ENCODE measurements at places on chromosomes 3 and 15.

- no peaks in the 10 kb centered on the region for H3K36me3 ChIP-seq
- H3K27me3 ChIP-seq, result no peaks in the 10 kb centered on the region
- no peak overlapping the region for H3K4me3 ChIP-seq
- DNase-seq, result no peak
Observed at GRCh38 chr15:89109238-89109637, 21.0 kb downstream of the ABHD2 start.

GRCh38 chr3:107907996-107908395 lies 182.8 kb downstream of the CD47 start:
- H3K4me3 ChIP-seq, result no peak overlapping the region
- no peaks in the 10 kb centered on the region for H3K27me3 ChIP-seq
- DNase-seq, result no peak
- H3K4me1 ChIP-seq, result peaks cover 19% of the 10 kb centered on the region
- H3K36me3 ChIP-seq, result no peaks in the 10 kb centered on the region
- no peak overlapping the region for H3K27ac ChIP-seq

DNA sequence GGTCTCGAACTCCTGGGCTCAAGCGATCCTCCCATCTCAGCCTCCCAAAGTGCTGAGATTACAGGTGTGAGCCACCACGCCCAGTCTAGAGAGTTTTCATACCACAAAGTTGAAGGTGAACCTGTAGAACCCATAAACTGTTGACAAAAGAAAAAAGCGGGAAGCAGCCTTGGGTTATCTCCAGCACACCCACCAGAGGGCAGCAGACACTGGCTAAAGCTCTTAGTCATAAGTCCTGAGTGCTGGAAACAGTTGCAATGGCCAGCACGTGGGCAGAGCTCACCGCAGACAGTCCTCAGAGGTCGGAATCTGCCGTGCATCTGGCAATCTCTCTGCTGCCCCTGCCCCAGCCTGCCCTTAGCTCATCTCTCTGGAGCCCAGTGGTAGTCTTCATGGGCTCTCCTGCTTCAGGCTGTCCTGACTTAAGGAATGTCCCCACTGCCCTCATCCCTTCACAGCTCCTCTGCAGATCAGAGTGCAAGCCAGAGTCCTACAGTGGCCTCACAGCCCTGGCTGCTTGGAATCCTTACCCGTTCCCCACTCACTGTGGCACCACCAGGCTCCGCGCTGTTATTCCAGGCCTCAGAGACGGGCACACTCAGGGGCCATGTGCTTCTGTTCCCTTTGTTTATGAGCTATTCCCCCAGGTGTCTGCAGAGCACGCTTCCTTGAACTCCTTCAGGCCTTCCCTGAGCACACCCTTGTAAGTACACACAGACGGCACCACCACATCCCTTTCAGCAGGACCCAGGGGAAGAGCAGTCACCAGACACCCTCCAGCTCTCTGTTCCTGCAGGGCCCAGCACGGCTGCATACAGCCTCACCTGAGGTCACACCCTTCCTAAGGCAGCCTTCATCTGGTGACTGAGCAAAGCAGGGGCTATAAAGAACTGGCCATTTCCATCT lies 8.8 kb upstream of the ELP6 start:
- H3K27me3 ChIP-seq, result no peaks in the 10 kb centered on the region
- H3K36me3 ChIP-seq, result no peaks in the 10 kb centered on the region
- DNase-seq, result peak; percentile 69
- no peak overlapping the region for H3K27ac ChIP-seq
- no peak overlapping the region for H3K4me3 ChIP-seq

- H3K4me3 ChIP-seq, result no peak overlapping the region
- DNase-seq, result no peak
- no peaks in the 10 kb centered on the region for H3K4me1 ChIP-seq
- H3K36me3 ChIP-seq, result no peaks in the 10 kb centered on the region
- H3K27me3 ChIP-seq, result no peaks in the 10 kb centered on the region
Observed at GRCh38 chr3:184022323-184022722, 4.6 kb upstream of the ABCC5 start.

DNA sequence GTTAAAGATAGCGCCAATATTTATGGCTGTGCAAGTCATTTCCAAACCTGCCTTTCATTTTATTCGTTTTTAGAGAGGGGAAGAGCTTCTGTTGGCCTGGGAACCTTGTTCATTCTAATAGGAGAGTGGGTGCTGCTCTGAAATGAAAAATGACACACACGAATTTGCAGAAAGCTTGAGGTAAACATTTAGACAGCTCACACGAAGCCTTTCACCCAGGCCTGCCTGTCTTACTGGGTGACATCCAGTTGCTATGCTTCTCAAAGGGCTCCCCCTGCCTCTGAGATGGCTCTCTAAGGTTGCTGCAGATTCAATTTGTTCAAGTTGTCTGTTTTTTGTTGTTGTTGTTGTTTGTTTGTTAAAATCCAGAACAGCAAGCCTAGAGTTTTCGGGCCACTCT lies 18.2 kb downstream of the PEX5L start:
- no peak overlapping the region for H3K27ac ChIP-seq
- H3K36me3 ChIP-seq, result no peaks in the 10 kb centered on the region
- H3K27me3 ChIP-seq, result no peaks in the 10 kb centered on the region
- H3K4me1 ChIP-seq, result no peaks in the 10 kb centered on the region

- peaks cover 20% of the 10 kb centered on the region for H3K4me1 ChIP-seq
- H3K36me3 ChIP-seq, result no peaks in the 10 kb centered on the region
- no peaks in the 10 kb centered on the region for H3K27me3 ChIP-seq
- no peak overlapping the region for H3K4me3 ChIP-seq
- H3K27ac ChIP-seq, result no peak overlapping the region
Observed at GRCh38 chr3:124775877-124776276, 45.6 kb downstream of the UMPS start.

DNA sequence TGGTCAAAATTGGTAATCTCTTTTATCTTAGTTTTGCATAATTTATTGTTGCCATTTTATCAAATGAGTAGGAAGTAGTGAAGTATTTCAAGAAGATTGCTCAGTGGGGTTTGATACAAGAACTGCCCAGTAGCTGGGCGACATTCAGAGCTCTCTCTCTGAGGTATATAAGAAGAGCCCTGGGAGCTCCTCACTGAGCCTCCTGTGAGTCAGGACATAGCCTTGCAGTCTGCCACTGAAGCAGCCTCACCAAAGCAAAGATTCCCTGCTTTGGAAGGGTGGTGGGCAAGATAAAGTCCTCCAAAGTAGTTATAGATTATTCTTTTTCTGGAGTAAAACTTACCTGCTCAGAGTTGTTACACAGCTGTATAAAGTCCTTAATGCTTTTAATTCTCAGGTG lies 26.1 kb downstream of the SKIL start:
- H3K27me3 ChIP-seq, result no peaks in the 10 kb centered on the region
- no peak overlapping the region for H3K4me3 ChIP-seq
- H3K4me1 ChIP-seq, result no peaks in the 10 kb centered on the region
- no peak overlapping the region for H3K27ac ChIP-seq

- no peaks in the 10 kb centered on the region for H3K36me3 ChIP-seq
- no peaks in the 10 kb centered on the region for H3K27me3 ChIP-seq
- no peak for DNase-seq
Observed at GRCh38 chr3:180447136-180447535, 154.8 kb upstream of the TTC14 start.

GRCh38 chr15:56211064-56211463 lies 32.6 kb downstream of the RFX7 start:
- no peaks in the 10 kb centered on the region for H3K36me3 ChIP-seq
- no peak overlapping the region for H3K27ac ChIP-seq
- H3K27me3 ChIP-seq, result no peaks in the 10 kb centered on the region
- H3K4me1 ChIP-seq, result peaks cover 20% of the 10 kb centered on the region

GRCh38 chr3:194344012-194344411 lies 7.1 kb downstream of the CPN2 start:
- DNase-seq, result no peak
- no peak overlapping the region for H3K4me3 ChIP-seq
- no peaks in the 10 kb centered on the region for H3K27me3 ChIP-seq

- no peak for DNase-seq
- no peak overlapping the region for H3K4me3 ChIP-seq
- H3K36me3 ChIP-seq, result no peaks in the 10 kb centered on the region
- H3K27ac ChIP-seq, result no peak overlapping the region
Observed at GRCh38 chr3:13894807-13895154, 14.9 kb upstream of the WNT7A start.

GRCh38 chr3:178246004-178246403 lies 290.2 kb upstream of the KCNMB2 start:
- H3K27me3 ChIP-seq, result no peaks in the 10 kb centered on the region
- H3K36me3 ChIP-seq, result no peaks in the 10 kb centered on the region
- H3K4me3 ChIP-seq, result no peak overlapping the region
- no peaks in the 10 kb centered on the region for H3K4me1 ChIP-seq
- no peak for DNase-seq

- peak overlapping the region; percentile 50 for H3K4me3 ChIP-seq
- no peaks in the 10 kb centered on the region for H3K4me1 ChIP-seq
- no peaks in the 10 kb centered on the region for H3K27me3 ChIP-seq
- no peak overlapping the region for H3K27ac ChIP-seq
- H3K36me3 ChIP-seq, result no peaks in the 10 kb centered on the region
Observed at GRCh38 chr15:77944002-77944867, 133.3 kb downstream of the TBC1D2B start.

DNA sequence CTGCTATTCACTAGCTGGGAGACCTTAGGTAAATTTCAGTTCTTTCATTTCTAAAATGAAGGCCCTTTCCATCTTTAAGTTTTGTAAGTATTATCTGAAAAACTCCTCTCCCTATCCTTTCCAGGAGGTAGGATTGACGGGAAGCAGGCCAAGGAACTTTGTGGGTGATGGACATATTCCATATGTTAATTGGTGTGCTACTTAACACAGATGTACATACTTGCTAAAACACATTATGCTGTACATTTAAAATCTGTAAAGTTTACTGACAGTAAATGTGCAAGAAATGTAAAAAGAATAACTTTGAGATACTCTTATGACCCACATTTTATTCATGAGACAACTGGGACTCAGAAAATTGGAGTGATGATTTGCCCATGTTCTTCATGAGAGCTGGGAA lies 329.8 kb upstream of the LRRC3B start:
- DNase-seq, result no peak
- H3K27me3 ChIP-seq, result no peaks in the 10 kb centered on the region
- H3K4me1 ChIP-seq, result no peaks in the 10 kb centered on the region
- no peak overlapping the region for H3K4me3 ChIP-seq

GRCh38 chr3:188352196-188352927 lies 198.4 kb downstream of the LPP start:
- DNase-seq, result no peak
- H3K36me3 ChIP-seq, result no peaks in the 10 kb centered on the region
- H3K4me3 ChIP-seq, result no peak overlapping the region
- peaks cover 4% of the 10 kb centered on the region for H3K27me3 ChIP-seq

GRCh38 chr3:30341851-30342250 lies 264.6 kb upstream of the TGFBR2 start:
- DNase-seq, result no peak
- no peak overlapping the region for H3K4me3 ChIP-seq
- H3K27ac ChIP-seq, result no peak overlapping the region

GRCh38 chr3:76500746-76501275 lies 539.1 kb upstream of the ROBO2 start:
- H3K4me3 ChIP-seq, result no peak overlapping the region
- H3K27me3 ChIP-seq, result no peaks in the 10 kb centered on the region
- no peaks in the 10 kb centered on the region for H3K4me1 ChIP-seq
- no peaks in the 10 kb centered on the region for H3K36me3 ChIP-seq
- DNase-seq, result no peak

- H3K4me1 ChIP-seq, result no peaks in the 10 kb centered on the region
- no peaks in the 10 kb centered on the region for H3K27me3 ChIP-seq
- no peak for DNase-seq
- no peak overlapping the region for H3K27ac ChIP-seq
Observed at GRCh38 chr15:25250011-25250596, 188.7 kb downstream of the UBE3A start.

DNA sequence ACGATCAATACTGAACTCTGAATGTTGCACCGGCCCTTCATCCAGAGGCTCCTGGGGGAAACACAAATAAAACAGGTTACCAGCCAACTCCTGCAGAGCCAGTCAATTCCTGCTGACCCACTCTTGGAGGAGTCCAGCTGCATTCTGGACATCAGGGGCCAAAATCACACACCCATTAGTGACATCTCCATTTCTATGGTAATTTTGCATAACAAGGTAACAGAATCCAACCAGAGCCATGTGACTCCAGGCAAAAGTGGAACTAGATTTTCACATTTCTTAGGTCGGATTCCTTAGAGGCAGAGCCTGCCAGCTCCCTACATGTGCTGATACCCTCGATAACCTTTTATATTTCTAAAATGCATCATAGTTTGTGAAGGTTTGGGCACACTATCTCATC lies 119.2 kb upstream of the CTNNB1 start:
- H3K36me3 ChIP-seq, result no peaks in the 10 kb centered on the region
- H3K27me3 ChIP-seq, result no peaks in the 10 kb centered on the region
- H3K4me3 ChIP-seq, result no peak overlapping the region
- no peak for DNase-seq
- no peaks in the 10 kb centered on the region for H3K4me1 ChIP-seq

- no peak overlapping the region for H3K4me3 ChIP-seq
- H3K27ac ChIP-seq, result peak overlapping the region; percentile 19
- peaks cover 21% of the 10 kb centered on the region for H3K4me1 ChIP-seq
- H3K27me3 ChIP-seq, result no peaks in the 10 kb centered on the region
- H3K36me3 ChIP-seq, result peaks cover 8% of the 10 kb centered on the region
- no peak for DNase-seq
Observed at GRCh38 chr3:14410503-14411165, 8.2 kb downstream of the SLC6A6 start.

DNA sequence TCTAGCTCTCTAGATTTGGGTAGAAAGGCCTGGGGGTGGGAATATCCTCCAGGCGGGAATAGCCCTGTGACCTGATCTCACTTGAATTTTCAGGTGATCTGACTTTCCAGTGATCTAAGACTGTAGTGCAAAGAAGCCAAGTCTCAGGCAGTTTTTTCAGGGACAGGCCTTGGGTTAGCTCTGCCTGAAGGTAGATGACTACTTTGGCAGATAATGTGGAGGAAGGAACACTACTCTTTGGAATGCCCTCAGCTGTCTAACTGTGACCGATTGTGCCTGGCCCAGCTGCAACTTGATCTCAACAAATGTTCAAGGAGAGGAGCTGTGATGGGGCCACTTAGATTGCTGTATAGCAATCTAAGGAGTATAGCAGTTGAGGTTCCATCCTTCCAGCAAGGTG lies 193.7 kb downstream of the TCF12 start:
- H3K4me3 ChIP-seq, result no peak overlapping the region
- H3K27ac ChIP-seq, result no peak overlapping the region
- H3K27me3 ChIP-seq, result no peaks in the 10 kb centered on the region
- no peaks in the 10 kb centered on the region for H3K36me3 ChIP-seq

DNA sequence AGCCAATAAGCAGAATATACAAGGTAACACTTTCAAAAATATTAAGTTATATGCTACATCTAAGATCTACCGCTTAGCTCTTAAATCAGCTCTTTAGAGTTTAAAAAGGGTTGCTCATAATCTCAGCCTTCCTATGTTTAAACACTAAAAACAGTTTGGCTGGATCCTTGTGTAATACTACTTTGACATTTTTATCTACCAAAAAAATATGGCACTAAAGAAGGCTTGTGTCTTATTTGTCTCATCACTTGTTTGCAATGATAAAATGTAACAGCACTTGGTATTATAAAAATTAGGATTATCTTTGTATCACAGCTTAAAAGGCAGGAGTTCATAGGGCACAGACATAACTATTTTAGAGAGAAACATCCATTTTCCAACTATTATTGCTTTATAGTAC lies 9.8 kb downstream of the ANKRD28 start:
- no peak overlapping the region for H3K27ac ChIP-seq
- no peaks in the 10 kb centered on the region for H3K27me3 ChIP-seq
- H3K36me3 ChIP-seq, result peaks cover 13% of the 10 kb centered on the region
- no peaks in the 10 kb centered on the region for H3K4me1 ChIP-seq
